ENCODE measurements at places on chromosomes 7 and 10. TPM values are rescaled to one million over a fixed set of nuclear protein-coding genes. Genes with fewer than 3 reads are reported as not detected.

TAC1 gene
- total RNA-seq: not detected

STOX1 gene
- 4.0 TPM for total RNA-seq

CPXM2 gene
- total RNA-seq: 4.2 TPM

SPDYE11 gene
- not detected for total RNA-seq

ADAM12 gene
- total RNA-seq: under 0.01 TPM

GIMAP4 gene
- total RNA-seq: 13.0 TPM

SBDS gene
- total RNA-seq: 37.9 TPM

GIMAP7 gene
- 3.6 TPM for total RNA-seq

DKK1 gene
- not detected for total RNA-seq

GRID1 gene
- 1.0 TPM for total RNA-seq

DNA sequence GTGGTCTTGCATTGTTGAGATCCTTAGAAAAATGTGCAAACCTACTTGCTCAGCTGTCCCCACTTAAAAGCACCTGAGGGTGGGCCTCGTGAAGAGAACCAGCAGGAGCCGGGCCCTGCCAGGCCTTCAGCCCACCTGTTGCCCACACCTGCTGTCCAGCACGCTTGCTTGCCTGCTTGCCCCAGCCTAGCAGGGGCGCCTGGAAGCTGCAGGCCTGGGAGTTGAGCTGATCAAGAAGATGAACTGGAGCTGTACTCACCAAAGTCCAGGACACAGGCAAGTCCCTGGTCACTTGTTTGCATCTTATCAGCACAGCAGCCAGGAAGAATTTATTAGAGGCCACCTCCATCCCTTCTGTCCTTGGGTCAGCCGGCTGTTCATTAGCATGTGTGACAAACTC lies 23.2 kb downstream of the CYP26A1 start:
- no peak for DNase-seq

DNA sequence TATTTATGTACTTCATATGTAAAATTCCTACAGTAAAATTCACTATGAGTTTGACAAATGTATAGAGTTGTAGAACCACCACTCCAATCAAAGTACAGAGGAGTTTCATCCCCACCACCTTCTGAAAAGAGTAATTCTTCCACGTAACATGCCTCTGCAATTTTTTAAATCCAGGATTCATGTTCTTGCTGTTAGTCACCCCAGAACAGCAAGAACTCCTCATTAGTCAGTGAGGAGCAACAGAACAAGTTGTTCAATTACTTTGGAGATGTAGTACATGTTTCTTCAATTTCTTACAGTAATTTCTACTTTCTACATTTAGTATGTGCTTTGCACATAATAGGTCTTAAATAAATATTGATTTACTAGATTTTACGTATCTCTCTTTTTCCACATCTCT lies 248.1 kb downstream of the ABCA13 start:
- DNase-seq: no peak

- DNase-seq: peak; percentile 76
These were observed 719 bp downstream of the DPY19L1 start for GRCh38 chr7:35036361-35037171.

DNA sequence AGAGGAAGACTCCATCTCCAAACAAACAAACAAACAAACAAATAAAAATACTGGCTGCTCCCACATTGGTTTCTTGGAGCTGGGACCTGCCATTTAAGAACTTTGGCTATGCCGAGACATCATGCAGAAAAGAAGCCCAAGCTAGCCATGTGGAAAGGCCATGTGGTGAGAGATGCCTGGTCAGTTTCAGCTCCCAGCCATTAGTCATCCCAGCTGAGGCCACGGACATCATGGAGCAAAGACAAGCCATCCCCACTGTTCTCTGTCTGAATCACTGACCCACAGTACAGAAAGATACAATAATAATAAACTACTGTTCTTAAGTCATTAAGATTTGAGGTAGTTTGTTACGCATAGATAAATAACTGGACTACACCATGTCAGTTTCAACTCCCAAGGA lies 70.0 kb upstream of the PCBD1 start:
- no peak for DNase-seq

DNA sequence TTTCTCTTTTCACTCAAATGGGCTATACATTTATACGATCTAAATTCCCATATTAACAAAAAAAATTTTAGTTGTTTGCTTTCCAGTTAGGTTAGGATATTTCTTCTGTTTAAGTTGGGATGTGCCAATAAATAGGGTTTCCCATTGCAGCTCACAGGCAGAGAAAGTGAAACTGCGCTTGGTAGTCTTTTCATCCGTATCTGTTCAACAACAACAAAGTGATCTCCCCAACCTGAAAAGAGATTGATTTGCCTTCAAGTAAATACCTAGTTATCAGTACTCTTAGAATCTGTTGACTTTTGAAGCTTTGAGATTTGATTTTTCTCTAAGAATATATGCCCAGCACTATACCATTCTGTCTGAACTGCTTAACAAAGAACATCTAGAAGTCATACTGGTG lies 143.4 kb downstream of the DYNC1I1 start:
- DNase-seq: no peak

- DNase-seq: no peak
These were observed 52.2 kb downstream of the ASB13 start for GRCh38 chr10:5614155-5614721.

DNA sequence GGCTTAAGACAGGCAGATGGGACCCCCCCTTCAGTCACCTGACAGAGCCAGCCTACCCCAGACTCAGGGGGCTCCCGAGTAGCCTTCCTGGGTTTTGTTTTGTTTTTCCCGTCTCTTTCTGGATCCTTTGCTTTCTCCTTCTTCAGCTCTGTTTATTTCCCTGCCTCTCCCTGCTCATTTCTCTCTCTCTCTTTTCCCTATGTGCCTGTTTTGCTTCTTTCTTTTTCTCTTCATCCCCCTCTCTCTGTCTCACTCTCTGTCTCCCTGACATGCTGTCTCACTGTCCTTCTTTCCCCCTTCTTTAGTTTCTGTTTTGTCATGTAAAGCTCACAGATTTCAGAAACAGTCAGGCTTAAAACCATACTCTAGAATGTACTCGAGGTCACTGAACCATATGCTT lies 38.2 kb upstream of the SLC29A3 start:
- no peak for DNase-seq

DNA sequence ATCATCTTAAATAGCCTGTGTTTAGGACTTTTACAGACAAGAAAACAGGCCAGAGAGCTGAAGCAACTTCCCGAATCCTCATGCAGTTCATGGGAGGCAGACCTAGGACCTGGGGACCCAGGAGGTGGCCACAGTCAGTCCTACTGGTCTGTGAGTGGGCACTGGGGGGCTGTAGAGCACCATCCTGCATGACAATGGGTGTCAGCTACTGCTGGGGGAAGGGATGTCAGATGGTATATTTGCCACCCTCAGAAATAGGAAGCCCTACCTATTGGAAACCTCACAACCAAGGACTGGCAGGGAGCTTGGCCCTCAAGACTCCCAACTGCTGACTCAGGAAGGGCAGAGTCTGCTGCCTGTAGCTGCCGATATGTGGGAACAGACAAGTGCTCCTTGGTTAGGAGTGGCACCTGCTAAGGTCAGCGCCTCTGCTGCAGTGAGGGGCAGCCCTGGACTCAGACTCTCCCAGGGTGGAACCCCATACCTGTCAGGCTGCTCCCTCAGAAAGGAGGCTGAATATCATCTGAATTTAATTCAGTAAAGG lies 29.7 kb downstream of the OGDH start:
- no peak for DNase-seq

DNA sequence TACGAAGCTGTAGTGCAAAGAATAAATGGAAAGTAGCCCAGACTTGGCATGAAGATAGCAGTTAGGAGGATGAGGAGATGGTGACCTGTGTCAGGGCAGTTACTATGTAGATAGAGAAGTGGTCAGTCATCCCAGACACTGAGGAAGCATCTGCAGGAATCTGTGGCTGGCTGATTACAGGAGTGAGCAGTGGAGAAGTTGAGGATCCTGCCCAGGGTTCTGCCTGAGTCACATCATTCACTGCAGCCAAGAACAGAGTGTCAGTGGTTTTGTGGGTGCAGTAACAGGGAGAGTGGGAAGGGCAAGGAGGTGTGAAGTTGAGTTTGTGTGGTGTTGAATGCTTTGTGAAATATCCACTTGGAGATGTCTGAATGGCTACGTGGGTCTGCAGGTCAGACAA lies 676.4 kb upstream of the NRP1 start:
- DNase-seq: no peak

- DNase-seq: no peak
These were observed 179.8 kb upstream of the CSTF2T start for GRCh38 chr10:51879238-51879637.

- no peak for DNase-seq
These were observed 465.6 kb downstream of the DPP6 start for GRCh38 chr7:154517768-154518167.

Measured in body of pancreas (tissue), 4 donors.